A549 treated with AZD2906 at 1 μM for 4 hours (cell line): ENCODE measurements at places on chromosomes 7 and 10. TPM values are rescaled to one million over a fixed set of nuclear protein-coding genes. Genes with fewer than 3 reads are reported as not detected.

Gene ATG9B
- total RNA-seq: 0.28 to 0.88 TPM (median 0.71 TPM) in 5 replicates

Gene ZNF117
- 0.09 to 0.16 TPM (median 0.13 TPM) in 5 replicates for total RNA-seq

Gene SRRM3
- total RNA-seq: 8.0 to 13.5 TPM (median 12.1 TPM) in 5 replicates

Gene H2BK1
- total RNA-seq: not detected in 5 replicates

Gene TMEM229A
- total RNA-seq: not detected in 5 replicates

Gene GIMAP1
- total RNA-seq: not detected in 5 replicates

Gene SIRT1
- total RNA-seq: 14.8 to 19.0 TPM (median 15.7 TPM) in 5 replicates

Gene AOC1
- total RNA-seq: 0.02 to 0.07 TPM (median 0.05 TPM) in 4 of 5 replicates, not detected in the other

Gene TAC1
- total RNA-seq: 0.07 TPM in 1 of 5 replicates, not detected in the others

Gene TRIM56
- total RNA-seq: 12.4 to 15.5 TPM (median 13.1 TPM) in 5 replicates

Gene PDZD7
- 0.64 to 1.5 TPM (median 1.1 TPM) in 5 replicates for total RNA-seq

Gene NUTM2E
- 0.34 to 0.51 TPM (median 0.43 TPM) in 5 replicates for total RNA-seq

Gene SYT15B
- total RNA-seq: 3.1 to 4.0 TPM (median 3.6 TPM) in 5 replicates

Gene GPR158
- total RNA-seq: 0.03 to 0.07 TPM (median 0.06 TPM) in 5 replicates

Gene AKR1B15
- total RNA-seq: 24.4 to 37.9 TPM (median 33.8 TPM) in 5 replicates

Gene GPR37
- total RNA-seq: 0.59 to 0.81 TPM (median 0.73 TPM) in 5 replicates

Gene KCND2
- not detected in 5 replicates for total RNA-seq

Gene PLPP4
- 0.06 to 0.16 TPM (median 0.10 TPM) in 4 of 5 replicates, not detected in the other for total RNA-seq

Gene FAM25G
- 0.73 to 1.2 TPM (median 0.90 TPM) in 4 of 5 replicates, not detected in the other for total RNA-seq

Gene SLC18A3
- not detected in 5 replicates for total RNA-seq

Gene THAP5
- 10.6 to 18.7 TPM (median 13.4 TPM) in 5 replicates for total RNA-seq

Gene SLC26A3
- 0.02 to 0.05 TPM in 2 of 5 replicates, not detected in the others for total RNA-seq

Gene ACTL6B
- not detected in 5 replicates for total RNA-seq
